ENCODE measurements at places on chromosomes 7 and 10. TPM values are rescaled to one million over a fixed set of nuclear protein-coding genes. Genes with fewer than 3 reads are reported as not detected.

- no peak for DNase-seq
Measured at GRCh38 chr7:115216652-115217051, 294.8 kb downstream of the MDFIC start.

Gene UCN3
- polyA plus RNA-seq = 0.34 TPM

DNA sequence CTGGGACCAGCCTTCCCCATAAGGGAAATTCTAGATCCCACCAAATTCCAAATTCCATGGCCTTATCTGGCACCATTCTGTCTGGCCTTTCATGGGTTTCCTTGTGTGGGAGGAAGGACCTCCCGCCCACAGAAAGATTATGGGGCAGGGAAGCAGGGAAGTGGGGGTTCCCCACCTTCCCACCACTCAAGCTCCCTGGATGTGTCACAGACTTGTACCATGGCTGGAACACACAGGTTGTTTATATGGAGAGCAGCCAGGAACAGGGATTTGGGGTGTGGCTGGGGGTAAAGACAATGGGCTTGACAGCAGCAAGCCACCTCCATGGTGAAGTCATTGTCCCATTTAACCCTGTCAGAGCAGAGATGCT lies 18.3 kb downstream of the UNC5B start:
- DNase-seq = no peak

DNA sequence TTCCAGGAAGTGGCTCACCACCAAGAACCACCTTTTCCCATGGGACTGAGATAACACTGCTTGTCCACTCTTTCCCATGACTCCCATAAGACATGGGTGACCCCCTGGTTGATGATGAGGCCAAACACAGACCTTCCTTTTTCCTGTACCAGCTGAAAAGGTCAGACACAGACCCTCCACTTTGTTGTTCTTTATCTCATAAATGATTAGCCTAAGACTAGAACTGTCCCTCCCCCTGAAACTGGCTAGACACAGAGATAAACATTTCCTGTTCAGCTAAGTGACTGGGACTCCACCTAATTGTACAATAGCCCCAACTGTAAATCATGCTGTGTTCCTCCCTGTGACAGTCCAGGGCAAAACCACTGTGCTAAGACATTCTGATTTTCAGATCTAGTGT lies 8.2 kb upstream of the NRG3 start:
- DNase-seq = peak; percentile 24

DNA sequence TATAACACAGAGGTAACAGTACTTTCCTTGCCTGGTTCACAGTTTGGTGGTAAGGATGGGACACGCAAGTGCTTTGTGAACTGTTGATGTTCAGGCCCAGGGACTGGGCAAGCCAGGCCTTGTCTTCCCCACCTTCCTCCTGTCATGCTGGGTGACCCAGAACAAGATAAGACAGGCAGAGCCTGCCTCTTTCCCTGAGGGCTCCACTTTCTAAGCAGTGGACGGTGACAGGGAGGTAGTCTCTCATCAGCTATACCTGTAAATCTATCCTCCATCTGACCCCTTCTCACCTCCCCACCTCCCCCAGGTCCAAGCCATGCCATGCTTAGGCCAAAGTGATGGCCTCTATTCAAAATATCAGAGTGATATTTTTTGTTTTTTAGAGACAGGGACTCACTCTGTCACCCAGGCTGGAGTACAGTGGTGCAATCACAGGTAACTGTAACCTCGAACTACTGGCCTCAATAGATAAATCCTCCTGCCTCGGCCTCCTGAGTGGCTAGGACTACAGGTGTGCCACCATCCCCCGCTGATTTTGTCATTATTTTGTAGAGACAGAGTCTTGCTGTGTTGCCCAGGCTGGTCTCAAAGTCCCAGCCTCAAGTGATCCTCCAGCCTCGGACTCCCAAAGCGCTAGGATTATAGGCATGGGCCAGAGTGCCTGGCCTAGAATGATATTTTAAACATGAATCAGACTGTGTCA lies 42.8 kb downstream of the PDLIM1 start:
- DNase-seq = no peak

- no peak for DNase-seq
Measured at GRCh38 chr10:127991543-127992255, 84.8 kb downstream of the PTPRE start.

GRCh38 chr7:138556771-138557484 lies 96.9 kb downstream of the TRIM24 start:
- no peak for DNase-seq

GRCh38 chr7:70208236-70209063 lies 610.2 kb downstream of the AUTS2 start:
- no peak for DNase-seq

GRCh38 chr7:79461660-79462059 lies 8.2 kb upstream of the MAGI2 start:
- no peak for DNase-seq

GRCh38 chr10:35789996-35790395 lies 147.9 kb upstream of the FZD8 start:
- DNase-seq = no peak
